ENCODE measurements at places on chromosomes 2 and 18. TPM values are rescaled to one million over a fixed set of nuclear protein-coding genes. Genes with fewer than 3 reads are reported as not detected.

DCAF17 gene
- polyA plus RNA-seq: 13.4 TPM

HMSD gene
- not detected for polyA plus RNA-seq

ANKRD62 gene
- not detected for polyA plus RNA-seq

CAPN10 gene
- polyA plus RNA-seq: 16.7 TPM

GNAL gene
- polyA plus RNA-seq: 2.3 TPM

GPAT2 gene
- 4.2 TPM for polyA plus RNA-seq

ATP6V1B1 gene
- 1.3 TPM for polyA plus RNA-seq

All from hindlimb muscle (tissue), 1 donor.